ENCODE measurements at places on chromosomes 3 and 15. TPM values are rescaled to one million over a fixed set of nuclear protein-coding genes. Genes with fewer than 3 reads are reported as not detected.

GRCh38 chr15:71094137-71094536 is 21.1 kb upstream of the THSD4 start:
- DNase-seq: no peak

DNA sequence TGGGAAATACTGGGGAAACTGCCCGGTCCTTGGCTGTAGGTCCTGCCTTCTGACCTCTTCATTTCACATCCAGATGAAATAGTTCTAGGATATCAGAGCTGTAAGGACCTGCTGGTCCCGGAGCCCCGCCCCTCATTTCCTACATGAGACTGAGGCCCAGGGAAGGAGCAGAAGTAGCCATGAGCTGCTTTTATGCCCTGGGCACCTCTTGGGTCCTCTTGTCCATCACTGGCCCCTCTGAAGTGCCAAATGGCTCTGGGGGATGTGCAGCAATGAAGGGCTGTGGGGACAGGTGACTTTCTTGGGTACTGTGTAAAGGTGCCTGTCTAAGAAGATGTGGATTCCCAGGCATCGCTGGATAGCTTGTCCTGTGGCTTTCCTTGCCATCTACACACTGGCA is 40.3 kb upstream of the ESYT3 start:
- no peak for DNase-seq

DNA sequence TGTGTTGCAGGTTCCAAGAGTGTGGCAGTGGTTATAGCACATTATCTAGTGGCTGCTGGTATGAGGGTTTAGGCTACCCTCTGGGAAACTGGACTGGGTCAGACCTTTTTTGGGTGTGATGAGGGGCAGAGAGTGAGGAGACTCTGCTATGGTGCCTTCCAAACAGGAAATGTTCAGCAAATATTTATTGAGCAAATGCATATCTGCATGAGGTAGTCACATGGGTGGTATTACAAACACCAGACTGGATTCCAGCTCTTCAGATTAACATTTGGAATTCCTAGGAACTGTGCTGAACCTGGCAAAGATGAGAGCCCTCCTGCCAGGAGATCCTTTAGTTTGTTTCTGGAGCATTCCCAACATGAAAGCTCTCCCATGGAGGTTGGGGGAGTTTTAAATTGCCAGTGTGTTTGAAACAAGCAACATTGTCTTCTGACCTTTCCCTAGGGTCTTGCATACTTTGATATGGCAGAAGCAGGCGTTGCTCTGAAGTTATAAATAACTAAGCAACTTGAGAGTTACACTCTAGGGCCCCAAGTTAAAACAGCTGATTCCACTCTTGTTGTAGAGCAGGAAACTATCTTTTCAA is 341.2 kb upstream of the C2CD4B start:
- no peak for DNase-seq

GRCh38 chr3:100125161-100125938 is 11.0 kb upstream of the FILIP1L start:
- no peak for DNase-seq

DNA sequence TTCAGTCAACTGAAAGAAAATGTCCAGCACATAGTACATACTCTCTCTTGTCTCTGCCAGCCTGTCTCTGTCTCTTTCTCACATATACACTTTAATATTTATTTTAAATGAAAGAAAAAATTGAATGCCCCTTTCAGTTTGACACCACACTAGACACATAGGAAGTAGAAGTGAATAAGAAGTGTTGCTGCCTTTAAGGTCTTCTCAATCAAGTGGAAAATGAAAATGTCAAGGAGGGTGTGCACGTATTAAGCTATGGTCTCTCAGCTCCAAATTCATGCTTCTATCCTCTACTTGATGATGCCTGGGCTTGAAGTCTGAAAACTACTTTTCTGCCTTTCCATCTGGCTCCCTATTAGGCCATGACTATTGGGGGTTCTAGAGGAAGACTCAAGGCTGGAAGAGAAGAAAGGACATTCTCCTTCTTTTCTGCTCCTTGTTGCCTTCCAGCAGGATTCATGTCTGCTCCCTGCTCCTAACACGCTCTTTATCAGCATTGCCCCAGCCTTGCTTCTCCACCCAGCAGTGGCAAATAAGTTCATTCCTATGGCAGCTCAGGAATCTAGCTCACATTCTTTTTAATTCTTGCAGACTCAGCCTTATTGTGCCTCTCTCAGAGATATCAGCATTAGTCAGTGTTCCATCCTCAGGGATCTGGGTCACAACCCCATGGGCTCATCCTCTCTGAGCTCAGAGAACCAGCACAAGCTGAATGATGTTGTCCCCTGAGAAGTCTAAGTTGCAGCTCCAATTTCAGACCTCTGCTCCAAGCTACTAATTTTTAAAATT is 609.1 kb upstream of the GRM7 start:
- DNase-seq: no peak

- DNase-seq: no peak
Measured at GRCh38 chr3:128667641-128668040, 17.0 kb upstream of the RPN1 start.

DNA sequence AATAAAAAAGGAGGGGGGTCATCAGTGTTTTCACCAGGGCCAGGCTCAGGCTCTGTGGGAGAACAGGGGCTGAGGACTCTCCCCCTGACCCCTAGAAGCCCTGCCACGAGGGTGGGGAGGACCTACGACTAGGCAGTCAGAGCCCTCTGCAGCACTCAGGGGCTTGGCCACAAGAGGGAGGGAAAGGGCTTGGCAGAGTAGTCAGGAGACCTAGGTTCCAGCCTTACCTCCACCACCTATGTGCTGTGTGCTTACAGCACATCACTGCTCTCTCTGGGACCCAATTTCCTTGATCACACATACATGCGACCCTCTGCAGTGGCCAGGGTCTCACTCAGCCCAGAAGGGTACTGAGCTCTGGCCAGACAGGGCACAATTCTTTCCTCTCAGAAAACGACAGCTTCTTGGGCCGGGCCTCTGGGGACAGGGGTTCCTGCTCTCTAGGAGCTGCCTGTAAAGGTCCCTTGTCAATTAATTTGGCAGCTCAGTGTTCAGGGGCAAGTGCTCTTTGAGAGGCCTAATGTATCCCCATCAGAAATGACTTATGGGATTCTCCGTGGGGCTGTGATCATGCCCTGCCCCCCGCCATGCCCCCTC is 16.4 kb upstream of the SKIC8 start:
- DNase-seq: no peak

Gene XCR1
- 0.06 TPM for total RNA-seq

Gene SEMA5B
- total RNA-seq: 1.3 TPM
